ENCODE measurements at places on chromosomes 7 and 10.

- DNase-seq, result no peak
These were observed 77.2 kb upstream of the CALCR start for GRCh38 chr7:93651603-93652159.

DNA sequence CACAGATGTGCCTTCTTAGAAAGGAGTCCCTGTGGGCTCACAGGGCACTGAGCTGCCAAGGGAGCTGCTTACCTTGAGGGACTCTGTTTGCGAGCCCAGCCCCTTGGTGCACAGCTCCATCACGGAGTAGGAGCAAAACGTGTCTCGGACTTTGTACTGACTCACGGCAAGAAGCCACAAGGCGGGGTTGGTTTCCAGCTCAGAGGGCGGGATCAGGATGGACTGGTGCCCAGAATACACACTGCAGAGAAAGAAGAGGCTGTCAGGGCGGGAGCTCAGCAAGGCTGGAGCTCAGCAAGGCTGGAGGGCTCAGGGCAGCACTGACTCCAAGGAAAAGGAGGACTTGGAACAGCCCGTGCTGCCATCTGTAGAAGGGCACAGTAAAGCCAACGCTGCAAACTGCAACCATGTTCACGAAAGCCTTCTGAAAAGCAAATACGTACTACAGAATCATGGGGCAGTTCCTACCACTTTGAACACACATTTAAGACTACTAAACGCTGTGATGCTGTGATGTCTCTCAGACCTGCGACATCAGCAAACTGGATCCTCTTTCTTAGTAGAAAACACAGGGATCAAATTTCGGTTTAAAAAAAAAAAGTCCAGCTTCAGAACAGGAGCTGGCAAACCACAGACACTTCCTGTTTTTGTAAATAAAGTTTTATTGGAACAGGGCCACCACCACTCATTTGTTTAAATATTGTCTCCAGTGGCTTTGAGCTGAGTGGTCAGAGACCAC, 194.3 kb downstream of the ZMYND11 start:
- DNase-seq, result no peak

GRCh38 chr7:71753956-71754664, 622.2 kb downstream of the GALNT17 start:
- no peak for DNase-seq

- DNase-seq, result no peak
These were observed 2.4 kb downstream of the MIOS start for GRCh38 chr7:7569081-7569527.

GRCh38 chr10:34938399-34938670, 123.2 kb upstream of the PARD3 start:
- no peak for DNase-seq

GRCh38 chr7:71912476-71912875, 499.7 kb downstream of the CALN1 start:
- no peak for DNase-seq

DNA sequence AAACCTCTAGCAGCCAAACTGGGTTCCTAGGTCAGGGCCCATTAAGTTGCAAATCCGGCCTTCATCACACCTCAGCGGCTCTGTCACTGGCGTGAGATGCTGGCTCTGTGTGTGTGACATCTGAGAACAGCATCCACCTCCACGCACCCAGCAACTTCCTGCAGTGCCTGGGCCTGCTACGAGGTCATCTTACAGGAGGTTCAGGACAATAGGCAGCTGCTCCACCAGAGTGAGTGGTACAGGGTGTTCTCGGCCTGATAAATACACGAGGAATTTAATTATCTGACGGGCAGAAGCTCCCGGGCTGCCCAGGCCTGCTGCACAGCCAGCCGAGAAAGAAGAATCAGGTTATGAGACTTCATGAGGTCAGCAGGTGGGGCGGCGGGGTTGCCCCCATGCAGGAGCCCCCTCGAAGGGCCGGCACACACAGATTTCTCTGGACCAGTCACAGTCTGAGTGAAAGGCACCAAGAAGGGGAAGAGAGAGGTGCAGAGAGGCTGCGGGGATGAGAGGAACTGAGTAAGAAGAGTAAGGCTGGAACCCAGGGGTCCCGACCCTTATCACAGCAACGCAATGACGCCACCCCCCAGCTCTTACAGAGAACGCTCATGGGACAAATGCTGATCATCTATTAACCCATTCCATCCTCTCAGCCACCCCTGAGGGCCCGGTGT, 49.3 kb downstream of the CALML3 start:
- DNase-seq, result no peak

Data from activated naive CD4-positive, alpha-beta T cell treated with anti-CD3 and anti-CD28 coated beads, Interleukin-2, amount 50 U/mL, for 16 hours (primary cell).